ENCODE measurements at places on chromosomes 4 and X.
A peak's percentile ranks its signal among the peaks of the same experiment; 100 is the strongest.

DNA sequence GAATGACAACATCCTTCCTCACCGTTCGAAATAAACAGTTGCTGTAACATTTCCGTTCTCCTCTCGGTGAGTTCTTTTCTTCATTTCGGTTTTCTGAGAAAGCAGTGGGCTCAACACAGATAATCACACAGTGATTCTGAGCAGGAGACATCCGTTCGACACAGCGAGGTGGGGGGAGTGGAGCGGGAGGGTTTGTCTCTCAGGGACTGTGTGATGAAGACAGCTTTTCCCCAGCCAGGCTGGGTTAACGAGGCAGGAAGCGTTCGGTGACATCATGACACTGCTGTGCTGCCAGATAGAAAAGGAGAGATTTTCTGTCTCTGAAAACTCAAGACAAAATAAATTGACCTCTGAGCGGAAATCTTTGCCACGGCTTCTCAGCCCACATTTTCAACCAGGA lies 119.3 kb downstream of the CRLF2 start:
- no peaks in the 10 kb centered on the region for H3K27me3 ChIP-seq
- no peak overlapping the region for H3K27ac ChIP-seq
- no peak for DNase-seq
- no peaks in the 10 kb centered on the region for H3K4me1 ChIP-seq
- no peak overlapping the region for H3K4me3 ChIP-seq

- no peak overlapping the region for H3K27ac ChIP-seq
- no peaks in the 10 kb centered on the region for H3K4me1 ChIP-seq
- H3K4me3 ChIP-seq, result no peak overlapping the region
- no peaks in the 10 kb centered on the region for H3K36me3 ChIP-seq
Measured at GRCh38 chr4:188370777-188371176, 231.5 kb downstream of the TRIML1 start.

GRCh38 chr4:115259642-115260041 lies 146.2 kb upstream of the NDST4 start:
- H3K27me3 ChIP-seq, result no peaks in the 10 kb centered on the region
- H3K4me3 ChIP-seq, result no peak overlapping the region
- H3K27ac ChIP-seq, result no peak overlapping the region
- no peaks in the 10 kb centered on the region for H3K4me1 ChIP-seq

- no peak for DNase-seq
- H3K36me3 ChIP-seq, result peaks cover 3% of the 10 kb centered on the region
- H3K27ac ChIP-seq, result no peak overlapping the region
- no peaks in the 10 kb centered on the region for H3K4me1 ChIP-seq
Measured at GRCh38 chr4:13427599-13428325, 56.4 kb downstream of the RAB28 start.

GRCh38 chr4:67327245-67328017 lies 217.9 kb downstream of the CENPC start:
- DNase-seq, result no peak
- H3K27ac ChIP-seq, result no peak overlapping the region
- H3K4me1 ChIP-seq, result no peaks in the 10 kb centered on the region

GRCh38 chr4:137070614-137071013 lies 461.7 kb downstream of the PCDH18 start:
- H3K27me3 ChIP-seq, result no peaks in the 10 kb centered on the region
- H3K36me3 ChIP-seq, result no peaks in the 10 kb centered on the region
- H3K27ac ChIP-seq, result no peak overlapping the region

DNA sequence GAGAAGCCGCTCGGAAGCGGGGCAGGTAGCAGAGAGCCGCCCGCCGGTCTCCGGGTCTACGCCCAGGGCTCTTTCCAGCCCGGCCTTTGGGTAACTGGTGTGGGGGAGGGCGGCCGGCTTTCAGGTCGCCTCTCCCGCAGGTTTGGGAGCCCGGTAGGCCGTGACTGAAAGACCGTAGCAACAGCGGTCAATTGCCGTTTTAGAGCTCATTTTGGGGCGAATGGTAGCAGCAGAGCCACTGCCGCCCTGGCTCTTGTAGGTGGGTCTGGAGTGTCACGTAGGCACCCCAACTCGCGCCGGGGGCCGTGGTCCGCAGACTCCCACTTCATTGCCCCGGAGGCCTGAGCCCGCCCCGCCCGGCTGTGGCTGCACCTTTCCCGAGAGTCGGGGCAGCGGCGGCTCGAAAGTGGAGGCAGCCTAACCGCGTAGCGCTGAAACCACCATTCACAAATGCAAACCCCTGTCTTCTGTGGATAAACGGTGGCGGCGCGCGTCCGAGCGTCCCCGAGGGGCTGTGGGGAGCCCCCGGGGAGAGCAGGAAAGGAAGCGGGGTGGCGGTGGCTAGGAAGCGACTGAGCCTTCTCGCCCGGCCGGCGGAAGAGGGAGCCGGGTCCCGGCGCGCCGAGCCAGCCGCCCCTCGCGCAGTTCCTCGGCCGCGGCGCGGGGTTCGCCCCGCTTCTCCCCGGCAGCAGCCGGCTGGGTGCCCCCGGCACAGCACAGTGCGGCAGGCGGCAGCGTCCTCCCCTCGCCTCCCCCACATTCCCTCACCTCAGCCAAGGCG lies 2185.1 kb upstream of the TENM3 start:
- H3K36me3 ChIP-seq, result no peaks in the 10 kb centered on the region
- peaks cover 14% of the 10 kb centered on the region for H3K4me1 ChIP-seq
- no peaks in the 10 kb centered on the region for H3K27me3 ChIP-seq
- no peak for DNase-seq

DNA sequence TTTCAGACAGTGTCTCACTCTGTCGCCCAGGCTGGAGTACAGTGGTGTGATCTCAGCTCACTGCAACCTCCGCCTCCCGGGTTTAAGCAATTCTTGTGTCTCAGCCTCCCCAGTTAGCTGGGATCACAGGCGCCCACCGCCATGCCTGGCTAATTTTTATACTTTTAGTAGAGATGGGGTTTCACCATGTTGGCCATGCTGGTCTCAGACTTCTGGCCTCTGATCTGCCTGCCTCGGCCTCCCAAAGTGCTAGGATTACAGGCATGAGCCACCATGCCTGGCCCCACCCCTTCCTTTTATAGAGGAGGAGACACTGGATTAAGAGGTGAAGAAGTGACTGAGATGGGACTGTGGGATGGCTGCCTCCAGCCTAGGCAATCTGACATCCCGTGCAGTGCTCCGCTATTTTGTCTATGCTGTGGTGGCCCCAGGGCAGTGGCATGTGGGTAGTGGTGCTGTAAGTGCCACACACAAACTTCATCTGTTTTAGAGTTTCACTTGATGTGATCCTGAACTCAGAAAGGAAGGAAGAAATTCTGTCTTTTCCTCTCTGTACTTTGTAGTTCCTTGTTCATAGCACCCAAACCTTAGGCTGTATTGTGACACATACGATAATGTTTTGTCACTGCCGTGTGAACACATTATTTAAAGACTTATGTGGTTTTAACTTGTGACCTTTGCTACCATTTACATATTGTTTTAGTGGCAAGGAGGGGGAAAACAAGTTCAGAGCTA lies 48.9 kb downstream of the FNIP2 start:
- H3K36me3 ChIP-seq, result no peaks in the 10 kb centered on the region
- peak overlapping the region; percentile 12 for H3K27ac ChIP-seq
- no peak for DNase-seq
- H3K27me3 ChIP-seq, result no peaks in the 10 kb centered on the region
- H3K4me3 ChIP-seq, result no peak overlapping the region
- H3K4me1 ChIP-seq, result peaks cover 43% of the 10 kb centered on the region

GRCh38 chr4:27360790-27361267 lies 500.2 kb downstream of the STIM2 start:
- H3K4me1 ChIP-seq, result no peaks in the 10 kb centered on the region
- no peak overlapping the region for H3K27ac ChIP-seq
- H3K4me3 ChIP-seq, result no peak overlapping the region

GRCh38 chr4:158496030-158496741 lies 25.5 kb upstream of the RXFP1 start:
- H3K4me1 ChIP-seq, result no peaks in the 10 kb centered on the region
- H3K27me3 ChIP-seq, result no peaks in the 10 kb centered on the region
- peak; percentile 20 for DNase-seq
- no peaks in the 10 kb centered on the region for H3K36me3 ChIP-seq
- no peak overlapping the region for H3K27ac ChIP-seq

- no peak for DNase-seq
- no peaks in the 10 kb centered on the region for H3K4me1 ChIP-seq
- H3K36me3 ChIP-seq, result no peaks in the 10 kb centered on the region
Measured at GRCh38 chr4:181168011-181168805, 1075.0 kb upstream of the TENM3 start.

DNA sequence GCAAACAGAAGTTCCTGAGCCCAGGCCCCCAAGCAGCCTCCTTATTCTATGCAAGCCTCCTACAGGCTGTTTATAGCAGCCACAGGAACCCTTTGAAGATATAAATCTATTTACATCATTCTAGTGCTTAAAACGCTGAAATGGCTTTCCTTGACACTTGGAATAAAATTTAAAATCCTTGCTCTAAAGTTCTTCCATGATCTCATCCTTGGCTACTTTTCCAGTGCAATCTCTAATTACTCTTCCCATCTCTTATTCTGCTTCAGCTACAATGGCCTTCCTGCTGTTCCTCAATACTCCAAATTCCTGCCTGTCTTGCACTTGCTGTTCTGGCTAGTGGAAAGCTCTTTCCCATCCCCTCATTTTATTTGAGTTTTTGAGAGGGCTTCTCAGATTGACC lies 634.2 kb upstream of the NR3C2 start:
- no peak overlapping the region for H3K4me3 ChIP-seq
- H3K36me3 ChIP-seq, result no peaks in the 10 kb centered on the region

GRCh38 chr4:100372432-100372831 lies 145.4 kb downstream of the EMCN start:
- H3K27me3 ChIP-seq, result no peaks in the 10 kb centered on the region
- H3K27ac ChIP-seq, result no peak overlapping the region
- DNase-seq, result no peak
- no peaks in the 10 kb centered on the region for H3K4me1 ChIP-seq
- no peaks in the 10 kb centered on the region for H3K36me3 ChIP-seq

DNA sequence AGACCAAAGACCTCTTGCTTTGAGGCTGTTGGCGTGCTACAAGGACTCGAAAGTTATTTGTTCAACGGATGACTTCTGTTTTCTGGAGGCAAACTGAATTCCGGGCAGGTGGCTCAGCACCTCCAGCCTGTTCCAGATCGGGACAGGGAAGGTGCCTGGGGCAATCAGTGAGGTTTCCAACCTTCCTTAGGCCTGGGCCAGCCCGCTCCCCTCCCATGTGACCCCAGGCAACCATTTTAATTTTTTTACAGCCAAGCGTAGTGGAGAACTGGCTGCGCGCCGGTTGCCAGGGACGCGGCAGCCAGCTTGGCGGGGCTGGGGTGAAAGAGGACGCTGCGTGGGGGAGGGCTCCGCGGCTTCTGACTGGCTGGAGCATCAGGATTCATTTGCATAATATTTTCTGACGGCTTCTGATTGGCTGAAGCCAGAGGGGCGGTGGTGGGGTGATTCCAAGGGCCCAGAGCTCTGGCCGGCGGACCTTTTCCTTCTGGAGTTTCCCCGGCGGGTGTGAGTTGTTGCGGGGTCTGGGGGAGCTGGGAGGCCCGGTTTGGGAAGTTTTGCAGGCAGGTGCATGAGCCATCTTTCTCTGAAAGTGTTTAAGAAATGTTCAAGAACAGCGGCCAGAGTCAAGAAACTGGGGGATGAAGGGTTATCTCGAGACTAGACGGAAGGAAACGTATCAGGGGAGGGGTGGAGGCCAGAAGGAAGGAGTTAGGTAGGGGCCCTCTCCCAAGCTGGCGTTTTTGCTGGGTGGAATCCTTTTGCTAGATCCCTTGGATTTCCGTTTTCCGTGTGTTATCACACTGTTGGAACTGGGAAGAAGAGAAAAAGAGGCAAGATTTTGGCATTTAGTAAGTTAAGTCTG lies at the start of gene MID1IP1:
Gene MID1IP1 (plus strand): TSS at position 479 of the 865 bp plus-strand sequence. CDS start 3,488 bp downstream, outside the sequence.
- H3K4me1 ChIP-seq, result peaks cover 24% of the 10 kb centered on the region
- H3K27ac ChIP-seq, result peak within 1 kb of the TSS; percentile 96
- no peaks in the 10 kb centered on the region for H3K27me3 ChIP-seq
- peak within 1 kb of the TSS; percentile 54 for H3K4me3 ChIP-seq

- no peak overlapping the region for H3K27ac ChIP-seq
- DNase-seq, result no peak
- H3K4me3 ChIP-seq, result no peak overlapping the region
- no peaks in the 10 kb centered on the region for H3K4me1 ChIP-seq
Measured at GRCh38 chrX:40189637-40190036, 91.9 kb upstream of the BCOR start.

GRCh38 chr4:118273642-118274041 lies 79.2 kb downstream of the PRSS12 start:
- no peak for DNase-seq
- H3K27me3 ChIP-seq, result no peaks in the 10 kb centered on the region
- no peak overlapping the region for H3K4me3 ChIP-seq
- no peak overlapping the region for H3K27ac ChIP-seq
- H3K36me3 ChIP-seq, result no peaks in the 10 kb centered on the region

DNA sequence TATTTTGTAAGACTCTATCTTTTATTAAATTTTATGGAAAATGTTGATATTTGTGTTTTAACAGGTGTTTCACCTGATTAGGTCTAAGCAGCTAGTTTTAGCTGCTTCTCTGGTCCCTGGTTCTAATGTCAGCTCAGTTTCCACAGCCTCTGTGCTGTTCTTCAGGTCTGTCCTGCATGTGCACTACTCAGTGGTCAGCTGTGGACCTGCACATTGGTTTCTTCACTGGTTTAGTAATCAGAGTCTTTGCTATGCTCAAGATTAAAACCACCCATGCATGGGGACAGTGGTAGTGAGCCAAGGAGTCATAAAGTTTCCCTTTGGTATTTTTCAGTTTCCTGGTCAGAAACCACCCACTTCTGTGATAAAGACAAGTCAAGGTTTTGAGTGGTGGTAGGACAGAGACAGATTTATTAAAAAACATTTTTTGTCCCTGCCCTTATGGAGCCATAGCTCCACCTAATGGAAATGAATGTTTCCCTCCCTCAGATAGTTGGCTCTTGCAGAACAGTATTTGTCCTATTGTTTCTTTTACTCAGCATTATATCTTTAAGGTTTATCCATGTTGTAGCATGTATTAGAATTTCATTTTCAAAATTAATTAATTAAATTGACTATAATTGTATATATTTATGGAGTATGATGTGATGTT lies 36.8 kb upstream of the VBP1 start:
- H3K27me3 ChIP-seq, result no peaks in the 10 kb centered on the region
- no peaks in the 10 kb centered on the region for H3K36me3 ChIP-seq
- H3K27ac ChIP-seq, result no peak overlapping the region
- no peaks in the 10 kb centered on the region for H3K4me1 ChIP-seq
- no peak for DNase-seq
- H3K4me3 ChIP-seq, result no peak overlapping the region
